Fibroblast of lung (primary cell): ENCODE measurements at places on chromosomes 6 and 20. TPM values are rescaled to one million over a fixed set of nuclear protein-coding genes. Genes with fewer than 3 reads are reported as not detected.

- DNase-seq: no peak
Observed at GRCh38 chr6:133277900-133278545, 36.9 kb downstream of the EYA4 start.

DNA sequence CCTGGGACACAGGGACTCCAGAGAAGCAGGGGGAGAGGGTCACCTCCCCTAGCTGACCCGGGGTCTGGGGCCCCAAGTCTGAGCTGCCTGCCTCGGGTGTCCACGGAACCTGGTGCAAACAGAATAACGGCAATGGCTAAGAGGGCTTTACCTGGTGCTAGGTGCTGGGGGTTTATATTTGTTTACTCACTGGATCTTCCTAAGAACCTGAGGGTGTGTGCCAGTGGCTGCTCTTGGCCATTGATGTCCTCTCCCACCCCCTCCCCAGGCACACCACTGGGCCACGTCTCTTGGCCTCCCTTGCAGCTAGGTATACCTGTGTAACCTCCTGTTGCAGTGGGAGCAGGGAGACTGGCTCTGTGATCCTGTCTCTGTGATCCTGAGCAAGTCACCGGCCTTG lies 157.9 kb upstream of the MLN start:
- no peak for DNase-seq

- peak; percentile 87 for DNase-seq
Observed at GRCh38 chr20:58306421-58307261, 2.9 kb upstream of the RAB22A start.

GRCh38 chr6:78615430-78615904 lies 251.9 kb upstream of the IRAK1BP1 start:
- DNase-seq: no peak

GRCh38 chr6:154928325-154928922 lies 66.7 kb upstream of the TIAM2 start:
- DNase-seq: peak; percentile 55

DNA sequence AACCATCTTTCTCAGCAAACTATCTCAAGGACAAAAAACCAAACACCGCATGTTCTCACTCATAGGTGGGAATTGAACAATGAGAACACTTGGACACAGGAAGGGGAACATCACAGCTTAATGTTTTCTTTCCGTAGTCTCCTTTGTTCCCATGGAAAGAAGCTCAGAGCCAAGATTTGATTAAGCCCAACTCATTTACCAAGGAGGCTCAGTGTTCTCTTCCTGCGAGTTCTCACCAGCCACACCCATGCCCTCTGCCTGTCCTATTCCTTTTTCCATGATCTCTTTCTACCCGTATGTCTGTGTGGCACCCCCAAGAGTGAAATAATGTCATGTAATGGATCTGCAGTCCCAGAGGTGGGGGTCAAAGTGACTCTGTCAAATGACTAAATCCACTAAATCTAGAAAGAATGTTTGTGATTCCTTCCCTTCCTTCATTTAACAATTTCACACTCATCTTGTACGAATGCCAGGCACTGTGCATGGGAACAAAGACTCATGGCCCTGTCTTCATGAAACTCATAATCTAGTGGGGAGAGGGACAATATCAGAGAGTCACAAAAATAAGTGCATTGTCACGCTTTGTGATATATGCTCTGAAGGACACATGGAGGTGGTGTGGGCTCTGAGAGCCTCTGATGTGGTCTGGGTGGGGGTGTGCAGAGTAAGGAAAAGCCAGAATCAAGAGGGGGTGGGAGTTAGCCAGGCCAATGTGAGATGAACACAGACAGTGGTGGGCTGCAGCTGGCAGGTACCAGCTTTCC lies 292.1 kb downstream of the CDC5L start:
- no peak for DNase-seq

DNA sequence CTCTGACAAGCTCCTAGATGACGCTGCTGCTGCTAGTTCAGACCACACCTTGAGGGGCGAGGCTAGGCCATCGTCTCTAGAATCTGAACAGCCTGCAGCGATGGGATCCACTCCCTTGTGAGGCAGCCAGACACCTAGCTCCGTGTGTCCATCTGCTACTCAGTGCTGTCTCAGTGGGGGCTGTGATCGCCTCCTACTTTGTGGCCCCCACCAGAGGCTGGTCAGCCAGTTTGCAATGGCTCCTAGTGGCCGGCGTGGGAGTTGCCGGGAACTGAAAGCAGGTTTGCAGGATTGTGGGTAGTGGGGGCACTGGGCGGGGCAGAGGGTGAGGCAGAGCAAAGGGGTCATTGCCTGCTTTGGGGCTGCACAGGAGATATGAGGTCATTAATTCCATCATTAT lies 2.8 kb downstream of the CCN5 start:
- no peak for DNase-seq

Gene LRRC73
- polyA plus RNA-seq: 0.17 and 0.18 TPM in 2 replicates

Gene HAO1
- not detected in 2 replicates for polyA plus RNA-seq

Gene SEL1L2
- polyA plus RNA-seq: not detected in 2 replicates

Gene ESR1
- 0.06 and 0.35 TPM in 2 replicates for polyA plus RNA-seq

Gene SMOC2
- 0.02 TPM in 1 of 2 replicates, not detected in the other for polyA plus RNA-seq

Gene WFDC12
- not detected in 2 replicates for polyA plus RNA-seq

Gene CNKSR3
- polyA plus RNA-seq: 5.5 and 9.7 TPM in 2 replicates
